ENCODE measurements at places on chromosomes 3 and 15. TPM values are rescaled to one million over a fixed set of nuclear protein-coding genes. Genes with fewer than 3 reads are reported as not detected.

NAA80 gene
- 1.9 TPM for total RNA-seq

PPM1L gene
- total RNA-seq: 0.88 TPM

TM4SF18 gene
- total RNA-seq: 498 TPM

MFGE8 gene
- total RNA-seq: 28.7 TPM

KY gene
- not detected for total RNA-seq

ASB7 gene
- total RNA-seq: 22.5 TPM

LZTFL1 gene
- total RNA-seq: 11.1 TPM

SNTN gene
- total RNA-seq: not detected

LIPC gene
- total RNA-seq: not detected
